Suppressor macrophage treated with lipopolysaccharide for 1 hour (primary cell): ENCODE measurements at places on chromosomes 3 and 15.

- DNase-seq = no peak
Observed at GRCh38 chr3:170003881-170004356, 33.9 kb upstream of the GPR160 start.

GRCh38 chr15:80940851-80941250 lies 48.8 kb downstream of the MESD start:
- DNase-seq = no peak

- DNase-seq = no peak
Observed at GRCh38 chr3:65526656-65527055, 512.1 kb downstream of the MAGI1 start.

DNA sequence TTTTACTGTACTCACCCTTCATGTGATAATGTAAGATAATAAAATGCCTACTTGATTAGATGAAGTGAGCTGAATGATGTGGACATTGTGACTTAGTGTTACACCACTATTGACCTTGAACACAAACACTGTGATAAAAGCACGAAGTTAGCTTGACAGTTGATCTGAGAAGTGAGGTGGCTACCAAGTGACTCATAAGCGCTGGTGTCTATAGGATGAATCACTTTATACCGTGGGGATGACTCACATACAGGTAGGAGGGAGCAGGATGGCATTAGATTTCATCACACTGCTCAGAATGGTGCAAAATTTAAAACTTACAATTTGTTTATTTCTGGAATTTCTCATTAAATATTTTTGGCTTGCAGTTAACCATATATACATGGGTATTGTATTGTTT lies 174.7 kb upstream of the CNTN3 start:
- DNase-seq = no peak

GRCh38 chr3:8622873-8623691 lies 21.5 kb downstream of the SSUH2 start:
- peak; percentile 56 for DNase-seq

DNA sequence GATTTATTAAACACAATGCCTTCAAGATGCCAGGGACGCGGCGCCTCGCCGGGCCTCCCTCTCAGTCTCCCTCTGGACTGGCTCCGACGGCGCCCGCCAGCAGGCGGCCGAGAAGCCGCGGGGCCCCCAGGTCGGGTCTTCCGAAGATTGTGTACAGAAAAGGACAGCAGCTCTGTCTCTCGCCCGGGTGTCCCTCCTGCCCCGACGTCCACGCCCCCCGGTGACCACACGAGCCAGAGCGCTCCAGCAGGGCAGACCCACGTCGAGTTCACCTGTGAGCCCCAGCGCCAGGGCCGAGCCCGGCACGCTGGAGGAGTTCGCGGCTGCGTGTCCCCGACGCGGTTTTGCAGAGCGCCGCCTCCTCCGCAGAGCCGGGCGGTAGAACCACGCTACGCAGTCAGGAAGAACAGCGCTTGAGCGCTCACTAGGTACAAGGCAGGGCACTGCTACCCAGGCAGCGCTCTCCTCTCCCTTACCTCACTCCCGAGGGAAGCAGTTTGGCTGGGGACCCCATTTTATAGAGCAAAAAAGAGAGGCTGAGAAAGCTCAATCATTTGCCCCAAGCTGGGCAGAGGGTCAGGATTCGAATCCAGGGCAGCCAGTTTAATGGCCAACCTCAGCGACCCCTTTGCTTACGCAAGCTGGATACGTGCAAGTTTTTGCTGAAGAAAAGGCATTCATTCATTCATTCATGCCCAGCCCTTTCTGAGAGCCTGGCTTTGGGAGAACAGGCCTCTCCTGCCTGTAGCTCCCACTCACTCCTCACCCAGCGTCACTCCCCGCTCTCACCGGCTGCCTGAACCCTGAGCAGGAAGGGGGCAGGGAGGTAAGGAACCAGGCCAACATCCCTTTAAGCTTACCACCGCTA lies 3.0 kb upstream of the TLE3 start:
- DNase-seq = peak; percentile 58

- no peak for DNase-seq
Observed at GRCh38 chr3:178748874-178749273, 212.6 kb downstream of the KCNMB2 start.

GRCh38 chr3:99868311-99868646 lies 50.6 kb downstream of the CMSS1 start:
- DNase-seq = no peak

DNA sequence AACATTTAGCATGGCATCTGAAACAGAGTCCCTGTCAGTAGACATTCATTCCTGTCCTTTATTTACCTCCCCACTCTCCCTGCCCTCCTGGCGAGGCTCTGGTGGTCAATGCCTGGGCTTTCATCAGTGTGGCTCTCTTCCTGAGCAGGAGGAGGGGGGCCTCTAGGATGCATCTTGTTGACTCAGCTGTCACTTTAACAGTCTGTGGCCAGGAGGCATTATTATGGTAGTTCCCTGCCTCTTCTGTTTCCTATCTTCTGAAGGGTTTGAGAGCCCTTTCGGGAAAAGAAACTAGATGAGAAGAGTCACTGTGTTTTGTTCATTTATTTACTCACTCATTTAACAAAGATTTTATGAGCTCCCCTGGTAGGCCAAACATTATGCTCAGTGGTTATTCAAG lies 2.4 kb upstream of the PPP1R14D start:
- DNase-seq = no peak

GRCh38 chr3:76586471-76586870 lies 453.4 kb upstream of the ROBO2 start:
- no peak for DNase-seq

GRCh38 chr3:9064850-9065249 lies 101.6 kb upstream of the RAD18 start:
- DNase-seq = no peak

- DNase-seq = no peak
Observed at GRCh38 chr3:31166249-31166885, 271.9 kb upstream of the GADL1 start.

- DNase-seq = no peak
Observed at GRCh38 chr3:185070491-185071286, 82.2 kb downstream of the C3orf70 start.

GRCh38 chr3:1355691-1356090 lies 262.9 kb downstream of the CNTN6 start:
- no peak for DNase-seq
